ENCODE measurements at places on chromosomes 7 and 10.

- no peak for DNase-seq
Measured at GRCh38 chr10:130817046-130817624, 494.4 kb downstream of the TCERG1L start.

GRCh38 chr7:153392726-153393125 is 633.2 kb downstream of the ACTR3B start:
- no peak for DNase-seq

DNA sequence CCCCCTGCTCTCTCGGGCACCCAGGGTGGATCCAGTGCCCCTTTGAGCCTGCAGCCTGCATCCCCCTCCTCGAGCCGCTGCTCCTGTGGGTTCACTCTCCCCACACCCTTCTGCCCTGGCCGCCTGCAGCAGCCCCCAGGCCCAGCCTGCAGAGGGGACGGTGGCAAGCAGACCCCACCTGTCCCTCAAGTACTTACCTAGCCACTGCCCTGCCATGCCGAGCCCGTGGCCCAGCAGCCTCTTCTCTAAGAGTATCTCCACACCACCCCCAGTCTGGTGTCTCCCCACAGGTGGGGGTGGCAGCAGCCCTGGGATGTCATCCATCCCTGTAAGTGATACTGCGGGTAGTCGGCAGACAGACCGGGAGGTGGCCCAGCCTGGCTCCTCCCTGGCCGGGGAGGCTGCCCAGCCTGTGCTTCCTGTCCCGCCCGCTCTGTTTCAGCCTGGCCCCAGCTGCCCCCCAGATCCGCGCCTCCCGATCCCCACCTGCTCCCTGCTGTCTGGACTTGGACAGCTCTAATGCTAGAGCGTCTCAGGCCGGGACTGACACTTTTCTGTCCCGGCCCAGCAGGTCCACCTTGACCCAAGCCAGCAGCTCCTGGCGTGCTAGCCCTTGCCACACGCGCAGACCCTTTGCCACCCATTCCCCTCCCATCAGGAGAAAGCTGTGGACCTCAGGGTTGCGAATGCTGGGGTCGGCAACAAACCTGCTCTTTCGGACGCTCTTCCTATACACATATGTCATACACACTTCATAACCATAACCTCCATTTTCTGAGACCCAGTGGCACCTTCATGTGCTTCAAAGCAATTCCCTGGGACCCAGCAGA is 25.0 kb downstream of the YKT6 start:
- no peak for DNase-seq

- no peak for DNase-seq
Measured at GRCh38 chr10:63217120-63217605, 84.0 kb downstream of the NRBF2 start.

GRCh38 chr10:110388687-110389052 is 84.0 kb upstream of the SMNDC1 start:
- DNase-seq, result no peak

All from activated CD8-positive, alpha-beta memory T cell treated with anti-CD3 and anti-CD28 coated beads for 4 hours (primary cell).